ENCODE measurements at places on chromosomes 16 and 17.
A peak's percentile ranks its signal among the peaks of the same experiment; 100 is the strongest.

- no peak for DNase-seq
Measured at GRCh38 chr17:15039366-15039765, 225.8 kb downstream of the PMP22 start.

DNA sequence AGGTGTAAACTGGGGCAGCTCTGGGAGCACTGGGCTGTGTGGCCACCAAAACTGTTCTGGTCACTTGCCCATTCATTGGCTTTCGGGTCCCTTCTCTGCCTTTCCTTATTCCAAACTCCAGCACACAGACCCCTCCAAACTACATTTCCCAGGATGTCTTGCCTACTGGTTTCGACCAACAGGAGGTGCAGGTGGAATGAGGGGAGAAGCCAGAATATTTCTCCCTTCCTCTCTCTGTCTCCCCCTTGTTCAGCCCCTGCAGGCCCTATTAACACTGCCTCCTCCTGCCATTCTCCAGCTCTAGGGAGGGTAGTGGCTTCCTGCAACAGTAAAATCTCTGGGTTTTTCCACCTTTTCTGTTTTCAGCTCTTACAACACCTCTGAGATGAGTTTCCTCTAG, 13.2 kb upstream of the NAGPA start:
- no peak for DNase-seq

GRCh38 chr17:357644-358043, 5.0 kb upstream of the RPH3AL start:
- no peak for DNase-seq

DNA sequence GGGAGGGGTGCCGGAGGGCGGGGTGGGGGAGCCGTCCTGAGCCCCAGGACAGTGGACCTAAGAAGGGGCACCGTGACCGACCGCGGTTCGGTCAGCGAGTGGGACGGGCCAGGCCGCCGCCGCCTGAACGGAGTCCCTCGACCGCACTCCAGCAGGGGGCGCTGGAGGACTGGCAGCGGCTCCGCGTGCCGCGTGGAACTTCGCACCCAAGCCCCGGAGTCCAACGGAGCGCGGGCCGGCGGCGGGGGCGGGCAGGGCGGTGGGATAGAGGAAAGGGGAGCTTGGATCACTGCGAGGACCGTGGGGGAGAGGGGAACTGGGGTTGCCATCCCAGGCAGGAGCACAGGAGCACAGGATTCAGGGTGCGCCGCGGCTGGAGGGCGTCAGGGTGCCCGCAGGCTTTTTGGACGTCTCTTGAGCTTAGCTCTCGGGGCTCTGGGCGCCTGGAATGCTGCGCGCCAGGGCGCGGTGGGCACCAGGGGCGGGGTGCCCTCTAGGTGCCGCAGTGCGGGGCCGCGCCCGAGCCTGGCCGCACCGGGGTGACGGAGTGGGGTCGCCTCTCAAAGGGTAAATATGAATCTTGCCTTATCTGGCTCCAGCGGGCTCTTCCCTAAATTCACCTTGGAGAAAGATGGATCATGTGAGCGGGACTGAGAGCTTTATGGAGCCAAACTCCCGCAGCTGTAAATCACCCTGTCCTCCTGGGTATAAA, 379 bp upstream of the OTOP2 start:
- DNase-seq = peak; percentile 69

GRCh38 chr17:40108970-40109824, 8.8 kb upstream of the NR1D1 start:
- no peak for DNase-seq

DNA sequence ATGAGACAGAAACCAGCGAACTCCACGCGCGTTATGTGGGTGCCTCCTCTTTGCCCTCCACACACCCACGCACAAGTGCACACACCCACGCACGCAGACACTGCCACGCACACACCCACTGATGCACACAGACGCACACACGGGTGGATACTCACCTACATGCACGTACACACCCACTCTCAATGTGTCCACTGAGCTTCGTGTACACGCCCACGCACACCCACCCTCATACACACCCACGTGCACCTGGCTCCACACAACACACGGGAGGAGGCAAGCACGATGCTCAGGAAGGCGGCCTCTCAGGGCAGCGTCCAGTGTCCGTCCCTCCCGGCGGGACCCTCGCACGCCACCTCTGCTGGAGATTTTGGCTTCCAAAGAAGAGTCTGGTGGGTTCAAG, 4.2 kb downstream of the RFNG start:
- DNase-seq = no peak

Measured in stimulated activated CD4-positive, alpha-beta T cell treated with anti-CD3 and anti-CD28 coated beads, Interleukin-4, amount 100 ng/mL, for 24 hours (primary cell).